ENCODE measurements at places on chromosomes 16 and 17.

DNA sequence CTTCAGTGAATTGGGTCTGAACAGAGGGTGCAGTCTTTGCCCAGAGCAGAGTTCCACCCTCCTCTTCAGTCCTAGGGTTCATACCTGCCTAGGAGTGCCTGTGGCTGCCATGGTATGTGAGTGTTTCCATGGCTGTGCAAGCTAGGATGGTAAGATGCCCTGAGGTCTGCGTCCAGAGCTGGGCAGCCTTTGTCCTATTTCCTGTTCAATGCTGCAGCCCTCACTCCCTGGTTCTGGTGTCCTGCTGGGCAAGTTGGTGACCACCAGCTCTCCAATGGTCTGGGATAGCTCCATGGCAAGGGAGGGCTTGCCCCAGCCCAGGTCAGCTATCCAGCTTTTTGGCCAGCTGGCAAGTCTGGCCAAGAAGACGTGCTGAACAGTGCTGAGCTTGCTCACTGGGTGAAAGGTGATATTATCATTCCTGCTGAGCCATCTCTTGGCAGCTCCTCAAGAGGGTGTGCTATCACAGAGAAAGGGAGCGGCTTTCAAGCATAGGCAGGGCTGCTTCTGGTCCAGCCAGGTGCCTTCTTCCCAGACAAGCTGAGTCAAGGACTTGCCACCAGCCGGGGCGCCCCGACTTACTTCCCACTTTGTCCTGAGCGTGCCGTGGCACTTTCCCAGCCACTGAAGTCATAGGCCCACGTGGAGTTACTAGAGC lies 13.0 kb upstream of the NFATC3 start:
- no peak for DNase-seq

DNA sequence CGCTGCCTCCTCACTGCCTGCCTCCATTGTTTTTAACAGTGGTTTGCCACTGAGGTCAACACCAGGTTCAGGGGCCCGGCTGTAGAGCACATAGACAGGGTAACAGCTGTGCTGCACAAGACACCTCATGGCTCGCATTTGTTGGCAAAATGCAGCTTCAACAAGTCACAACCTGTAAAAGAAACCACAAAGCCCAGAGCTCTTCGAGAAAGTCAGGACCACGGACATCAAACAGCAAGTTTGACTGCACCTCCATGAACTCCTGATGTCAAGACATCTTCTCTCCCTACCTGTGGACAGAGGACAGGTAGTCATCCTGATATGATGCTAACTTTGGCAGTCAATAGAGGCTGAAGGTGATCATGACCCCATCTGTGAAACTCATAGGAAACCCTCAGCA lies 142.4 kb upstream of the SOX9 start:
- DNase-seq: no peak

GRCh38 chr16:84823926-84824325 lies 4.1 kb downstream of the CRISPLD2 start:
- no peak for DNase-seq

- no peak for DNase-seq
Measured at GRCh38 chr17:2412561-2413021, 11.7 kb upstream of the MNT start.

DNA sequence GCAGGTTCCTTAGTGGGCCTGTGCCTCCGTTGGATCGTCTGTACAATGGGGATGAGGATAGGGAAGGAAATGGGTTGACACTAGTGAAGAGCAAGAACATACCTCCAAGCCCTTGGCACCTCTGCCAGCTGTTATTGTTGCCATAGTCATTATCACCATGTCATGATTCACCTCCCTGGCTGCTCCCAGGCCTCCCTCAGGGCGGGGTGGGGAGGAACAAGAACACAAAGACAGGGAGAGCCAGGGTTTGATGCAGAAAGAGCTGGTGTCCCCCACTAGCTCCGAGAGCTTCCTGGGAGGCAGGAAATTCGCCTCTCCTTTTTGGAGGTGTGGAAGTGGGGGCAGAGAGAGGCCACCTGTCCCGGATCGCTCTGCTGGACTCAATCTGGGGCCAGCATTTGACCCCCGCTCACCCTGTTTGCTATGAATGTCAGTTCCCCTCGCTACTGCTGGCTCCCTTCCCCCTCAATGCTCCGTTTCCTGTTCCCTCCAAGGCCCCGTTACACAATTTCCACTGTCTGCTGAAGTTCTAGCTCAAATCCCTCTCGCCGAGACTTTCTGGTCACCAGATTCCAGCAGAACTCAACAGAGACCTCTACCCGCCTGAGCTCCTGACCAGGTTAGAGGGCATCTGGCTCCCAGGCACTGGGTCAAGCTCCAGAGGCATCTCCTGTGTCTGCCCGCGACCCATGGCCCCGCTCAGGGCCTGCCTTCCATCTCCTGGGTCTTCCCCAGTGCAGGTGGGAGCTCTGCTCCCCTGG lies 9.1 kb downstream of the TIMP2 start:
- DNase-seq: no peak

DNA sequence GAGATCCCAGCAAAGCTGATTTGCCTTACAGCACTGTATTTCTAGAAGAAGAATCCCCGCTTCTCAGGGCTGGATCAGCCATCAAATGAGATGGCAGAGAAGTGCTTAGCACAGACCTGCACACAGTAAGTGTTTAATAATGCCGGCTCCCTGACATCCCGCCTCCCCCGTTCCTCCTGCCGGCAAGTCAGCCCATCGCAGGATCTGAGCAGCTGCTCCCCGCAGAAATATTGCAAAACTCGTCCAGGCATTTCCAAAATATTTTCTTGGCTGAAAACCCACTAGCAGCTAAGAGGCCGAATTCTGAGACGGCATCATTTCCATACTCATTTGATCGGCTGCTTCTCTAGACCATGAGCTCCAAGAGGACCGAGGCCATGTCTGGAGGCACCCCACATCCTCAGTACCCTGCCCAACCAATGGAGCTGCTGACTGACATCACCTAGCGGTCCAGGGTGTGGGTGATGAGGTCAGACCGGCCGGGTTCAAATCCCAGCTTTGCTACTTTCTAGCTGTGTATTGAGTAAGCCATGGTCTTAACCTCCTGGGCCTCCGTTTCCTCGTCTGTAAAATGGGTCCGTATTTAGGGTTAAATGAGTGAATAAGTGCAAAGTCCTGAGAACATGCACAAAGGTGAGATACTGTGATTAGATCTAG lies 251.5 kb downstream of the KATNIP start:
- no peak for DNase-seq

- DNase-seq: peak; percentile 73
Measured at GRCh38 chr16:10385725-10386516, at the start of gene ATF7IP2. ATF7IP2 (plus strand) TSS chr16:10386061; CDS start chr16:10430621, 44,560 bp downstream.

GRCh38 chr16:15034266-15035162 lies 21.4 kb downstream of the NTAN1 start:
- DNase-seq: no peak

- no peak for DNase-seq
Measured at GRCh38 chr16:67449336-67449735, 18.4 kb downstream of the HSD11B2 start.

GRCh38 chr17:35241520-35241919 lies 1.4 kb upstream of the SLFN5 start:
- no peak for DNase-seq

DNA sequence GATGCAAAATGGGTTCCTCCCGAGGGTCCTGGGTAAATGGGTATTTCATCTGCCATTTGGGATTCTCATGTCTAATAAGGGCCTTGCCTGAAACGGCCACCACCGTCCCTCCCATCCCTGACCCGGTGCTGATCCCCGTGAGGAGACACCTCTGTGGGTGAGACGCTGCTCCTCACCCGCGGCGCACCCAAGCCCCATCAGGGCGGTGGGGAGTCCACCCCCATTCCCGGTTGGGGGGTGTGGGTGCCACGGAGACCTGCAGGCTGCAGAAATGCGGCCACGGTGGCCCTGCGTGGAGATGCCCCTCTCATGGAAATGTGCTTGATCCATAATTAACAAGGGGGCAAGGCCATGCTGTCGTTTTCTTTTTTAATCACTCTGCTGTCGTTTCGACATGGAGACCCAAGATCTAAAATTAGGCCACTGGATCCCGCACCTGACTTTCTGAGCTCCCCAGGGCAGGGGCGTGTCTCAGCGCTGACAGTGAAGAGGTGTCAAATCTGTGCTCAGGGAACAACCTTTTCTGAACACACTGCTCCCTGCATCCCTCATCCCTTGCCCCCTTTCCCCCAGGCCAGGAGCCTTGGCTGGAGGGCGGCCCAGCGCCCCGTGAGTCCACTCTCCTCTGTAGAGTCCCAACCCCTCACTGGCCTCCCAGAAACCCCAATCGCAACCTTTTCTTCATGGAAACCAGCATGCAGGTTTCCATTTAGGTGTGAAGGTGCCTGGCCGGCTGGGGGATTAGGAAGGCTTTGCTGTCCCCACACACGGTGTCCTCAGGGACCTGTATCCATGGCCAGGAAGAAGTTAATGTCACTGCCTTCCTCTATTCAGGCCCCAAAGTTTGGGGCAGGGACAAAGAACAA lies 38.9 kb downstream of the PEMT start:
- no peak for DNase-seq

GRCh38 chr17:2694381-2695242 lies 17.0 kb downstream of the CLUH start:
- no peak for DNase-seq

GRCh38 chr17:15469260-15469659 lies 1.8 kb upstream of the CDRT4 start:
- no peak for DNase-seq

- DNase-seq: no peak
Measured at GRCh38 chr16:46712911-46713310, 23.5 kb downstream of the ORC6 start.

DNA sequence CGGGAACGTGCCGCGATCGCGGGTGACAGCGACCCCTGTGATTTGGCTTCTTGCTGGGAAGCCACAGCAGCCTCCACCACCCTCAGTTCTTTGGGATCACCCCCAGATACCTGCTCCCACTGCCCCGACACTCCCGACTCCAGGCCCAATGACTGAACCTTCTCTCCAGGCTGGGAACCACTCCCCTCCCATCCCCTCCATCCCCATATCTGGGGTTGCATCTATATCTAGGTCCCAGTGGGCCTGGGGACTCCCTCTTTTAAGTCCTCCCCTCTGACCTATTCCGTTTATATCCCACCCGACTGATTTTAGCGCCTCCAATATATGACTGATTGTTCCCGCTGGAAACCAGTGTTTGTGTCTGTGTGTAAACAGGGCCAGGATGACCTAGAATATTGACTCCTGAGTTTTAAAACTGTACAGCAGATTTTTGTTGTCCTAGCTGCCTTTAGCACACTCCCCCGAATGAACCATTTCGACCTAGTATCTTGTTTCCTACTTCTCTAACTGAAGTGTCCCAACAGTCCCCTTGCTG lies 667 bp downstream of the PSMD3 start:
- DNase-seq: no peak

GRCh38 chr16:81545470-81546250 lies 101.1 kb downstream of the CMIP start:
- DNase-seq: no peak

- no peak for DNase-seq
Measured at GRCh38 chr16:67108931-67109406, 772 bp upstream of the PHAF1 start.

GRCh38 chr17:7367083-7367482 lies 12.1 kb downstream of the TMEM95 start:
- no peak for DNase-seq

DNA sequence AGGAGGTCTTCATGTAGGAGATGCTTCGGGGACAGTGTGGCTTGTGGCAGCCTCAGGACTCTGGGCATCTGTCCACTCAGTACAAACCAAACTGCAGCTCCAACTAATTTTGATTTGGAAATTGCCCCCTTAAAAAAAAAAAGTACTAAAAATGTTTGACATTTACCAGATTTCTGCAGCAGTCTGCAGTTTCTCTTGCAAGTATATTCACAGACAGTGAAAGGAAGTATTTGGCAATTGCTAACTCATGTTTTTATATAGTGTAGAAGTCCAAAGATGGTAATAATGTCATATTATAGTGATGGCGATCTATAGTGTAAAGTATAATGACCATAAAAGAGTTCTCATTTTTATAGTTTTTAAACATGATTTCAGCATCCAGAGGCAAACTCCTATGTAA lies 218.6 kb downstream of the PRKCA start:
- no peak for DNase-seq

DNA sequence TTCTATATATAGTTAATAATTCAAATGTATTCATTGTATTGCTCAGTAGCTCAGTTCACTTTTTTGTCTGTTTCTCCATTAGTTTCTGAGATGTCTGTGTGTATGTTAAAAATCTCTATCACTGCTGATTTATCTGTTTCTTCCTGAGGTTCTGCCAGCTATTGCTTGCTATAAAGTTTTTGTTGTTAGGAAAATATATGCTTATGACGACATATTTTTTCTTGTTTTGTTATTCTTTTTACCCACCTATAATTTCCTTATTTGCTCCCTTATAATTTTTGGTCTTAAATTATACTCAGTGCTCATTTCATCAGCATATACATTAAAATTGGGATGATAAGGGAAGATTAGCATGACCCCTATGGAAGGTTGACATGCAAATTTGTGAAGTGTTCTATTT lies 200.6 kb downstream of the GSG1L start:
- DNase-seq: no peak

DNA sequence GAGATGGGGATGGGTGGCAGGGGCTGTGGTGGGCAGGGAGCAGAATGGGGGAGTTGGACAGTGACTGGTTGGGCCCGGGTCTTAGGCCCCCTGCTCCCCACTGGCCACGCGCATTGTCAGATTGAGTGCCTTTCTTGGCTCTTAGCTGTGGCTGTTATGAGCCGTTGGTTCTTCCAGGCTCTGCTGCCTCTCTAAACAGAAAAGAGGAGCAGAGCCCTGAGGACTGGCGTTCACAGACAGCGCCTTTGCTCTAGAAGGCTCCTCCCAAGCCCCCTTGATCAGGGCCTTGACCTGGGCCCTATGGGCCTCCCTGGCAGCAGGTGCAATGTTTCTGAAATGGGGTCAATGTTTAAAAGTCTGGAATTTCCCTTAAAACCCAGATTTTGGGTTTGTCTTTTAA lies 14.8 kb upstream of the NUDT16L1 start:
- DNase-seq: no peak

GRCh38 chr17:55054429-55054828 lies 85.9 kb downstream of the STXBP4 start:
- no peak for DNase-seq

DNA sequence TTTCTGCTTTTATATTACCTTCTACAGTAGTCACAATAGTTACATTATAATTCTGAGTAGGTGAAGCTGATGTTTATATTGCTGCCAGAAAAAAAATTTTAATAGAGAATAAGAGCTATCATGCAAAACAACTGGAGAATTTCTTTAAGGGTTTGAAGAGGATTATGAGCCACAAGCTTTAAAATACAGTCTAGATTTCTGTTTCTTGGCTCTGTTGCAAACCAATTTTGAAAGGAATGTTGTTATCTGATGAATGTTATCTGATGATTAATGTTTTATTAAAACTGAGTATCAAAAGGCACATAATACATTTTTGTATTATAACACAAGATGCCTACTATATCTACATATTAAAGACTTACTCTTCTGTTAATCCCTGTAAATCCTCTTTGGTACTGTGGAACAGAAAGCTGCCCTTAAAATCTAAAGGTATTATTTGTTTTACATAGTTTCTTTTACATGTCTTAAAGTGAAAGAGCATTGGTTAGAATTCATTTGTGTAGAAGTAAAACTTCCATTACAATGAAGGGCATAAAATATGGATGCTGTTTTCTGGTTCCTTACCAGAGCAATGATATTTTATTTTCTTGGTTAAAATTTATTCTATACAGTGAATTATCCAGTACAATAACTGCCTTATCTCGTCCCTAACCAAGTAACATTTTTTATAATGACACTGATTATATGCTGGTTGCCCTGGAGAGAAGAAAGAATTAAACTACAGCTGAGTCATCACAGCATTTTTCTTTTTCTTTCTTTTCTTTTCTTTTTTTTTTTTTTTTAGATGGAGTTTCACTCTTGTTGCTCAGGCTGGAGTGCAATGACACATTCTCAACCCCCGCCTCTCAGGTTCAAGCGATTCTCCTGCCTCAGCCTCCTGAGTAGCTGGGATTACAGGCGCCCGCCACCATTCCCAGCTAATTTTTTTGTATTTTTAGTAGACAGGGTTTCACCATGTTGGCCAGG lies 205.7 kb downstream of the TANC2 start:
- DNase-seq: no peak
